OCI-LY7 (cell line): ENCODE measurements at places on chromosomes 11 and 22. TPM values are rescaled to one million over a fixed set of nuclear protein-coding genes. Genes with fewer than 3 reads are reported as not detected.

DNA sequence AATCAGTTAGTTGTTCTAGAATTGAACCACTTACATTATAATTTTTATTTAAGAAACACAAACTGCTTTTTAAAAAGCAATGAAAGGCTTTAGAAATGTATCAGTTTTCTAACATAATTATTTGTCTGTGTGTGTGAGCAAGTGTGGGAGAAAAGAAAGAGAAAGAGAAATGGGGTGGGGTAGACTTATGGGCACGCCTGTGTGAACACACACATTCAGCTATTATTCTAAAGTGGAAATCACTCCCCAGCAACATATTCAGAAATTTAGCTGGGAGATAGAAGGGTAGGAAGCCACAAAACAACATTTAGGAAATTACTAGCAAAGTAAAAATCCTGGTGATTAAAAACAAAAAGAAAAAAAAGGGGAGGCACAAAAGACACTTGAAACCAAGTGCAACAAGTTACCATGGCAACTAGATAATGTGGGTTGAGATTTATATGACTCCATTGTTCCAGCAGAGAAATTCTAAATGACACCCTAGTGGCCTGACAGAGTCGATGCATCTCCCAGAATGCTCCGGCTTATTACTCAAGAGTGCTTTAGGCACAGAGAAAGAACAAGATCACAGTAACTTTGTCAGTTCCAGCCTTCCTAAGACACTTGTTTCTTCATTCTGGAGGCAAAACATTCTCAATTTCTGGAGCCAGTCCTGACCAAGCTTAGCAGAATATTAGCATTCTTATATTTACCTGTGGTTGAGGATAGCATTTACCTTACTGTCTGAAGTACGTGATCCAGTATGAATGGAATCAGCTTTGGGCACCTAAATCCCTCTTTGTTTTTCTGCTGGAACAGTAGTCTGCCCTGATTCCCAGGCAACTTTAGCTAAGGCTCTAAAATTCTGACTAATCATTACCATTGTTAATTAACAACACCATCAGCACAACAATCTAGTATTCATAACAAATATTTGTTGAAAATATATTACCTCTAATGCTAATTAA, 444.4 kb downstream of the DLG2 start:
- DNase-seq, result peak; percentile 49

DNA sequence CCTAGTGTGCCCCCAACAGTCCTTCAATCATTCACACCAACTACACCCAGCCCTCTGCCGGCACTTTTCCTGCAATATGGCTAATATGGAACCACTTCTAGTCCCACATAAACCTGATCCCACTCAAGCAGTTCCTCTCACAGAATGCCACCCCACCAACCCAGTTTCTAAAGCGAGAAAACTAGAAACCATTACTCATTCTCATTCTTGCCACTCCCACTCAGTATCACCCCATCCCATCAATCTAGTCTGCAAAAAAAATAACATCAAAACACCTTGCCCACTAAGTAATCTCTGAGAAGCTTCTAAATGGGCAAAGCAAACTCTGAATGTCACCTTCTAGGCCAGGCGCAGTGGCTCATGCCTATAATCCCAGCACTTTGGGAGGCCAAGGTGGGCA, 17.9 kb downstream of the NAP1L4 start:
- DNase-seq, result no peak

- DNase-seq, result no peak
Observed at GRCh38 chr11:10763766-10764165, 12.7 kb downstream of the CTR9 start.

GRCh38 chr11:35727140-35727539, 64.6 kb downstream of the TRIM44 start:
- no peak for DNase-seq

GRCh38 chr11:64241241-64241490, 271 bp downstream of the FKBP2 start:
- no peak for DNase-seq

DNA sequence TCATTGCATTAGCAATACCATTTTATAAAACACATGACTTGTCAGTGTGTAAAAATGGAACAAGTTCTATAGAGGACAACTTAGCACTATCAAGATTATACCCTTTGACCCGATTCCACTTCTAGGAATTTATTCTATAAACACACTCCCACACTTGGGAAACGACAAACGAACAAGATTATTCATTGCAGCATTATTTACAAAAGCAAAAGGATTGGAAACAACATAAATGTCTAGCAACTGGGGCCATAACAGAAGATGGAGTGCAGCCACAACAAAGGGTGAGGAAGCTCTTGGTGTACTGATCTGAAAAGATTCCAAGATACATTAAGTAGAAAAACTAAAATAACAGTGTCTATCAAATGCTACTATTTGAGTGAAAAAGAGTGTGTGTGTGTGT, 2.3 kb upstream of the IRAG1 start:
- DNase-seq, result no peak

DNA sequence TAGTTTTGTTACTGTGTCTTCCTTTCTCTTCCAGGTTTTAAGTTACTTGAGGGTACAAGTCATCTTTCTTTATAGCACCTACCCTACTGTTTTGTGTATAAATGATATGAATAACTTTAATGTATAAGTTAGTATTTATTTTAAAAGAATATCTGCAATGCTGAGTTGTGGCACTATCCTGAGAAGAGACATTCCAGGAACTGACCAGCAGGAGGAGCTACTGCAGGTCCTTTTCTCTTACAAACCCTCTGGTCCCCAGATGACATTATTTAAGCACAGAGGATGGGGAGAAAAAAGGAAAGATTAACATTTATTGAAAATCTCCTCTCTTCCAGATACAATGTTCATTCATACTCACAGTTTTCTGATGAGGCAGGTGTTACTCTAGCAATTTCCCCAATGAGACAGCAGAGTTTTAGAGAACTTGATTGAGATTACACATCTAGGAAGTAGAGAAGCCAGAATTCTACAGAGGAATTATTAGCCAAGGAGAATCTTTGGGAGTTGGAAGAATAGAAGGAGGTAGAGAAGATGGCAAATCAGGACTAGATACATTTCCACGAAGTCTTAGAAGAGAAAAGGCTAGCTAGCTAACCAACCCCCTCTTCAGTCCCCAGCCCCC, 541.2 kb upstream of the API5 start:
- DNase-seq, result peak; percentile 28

DNA sequence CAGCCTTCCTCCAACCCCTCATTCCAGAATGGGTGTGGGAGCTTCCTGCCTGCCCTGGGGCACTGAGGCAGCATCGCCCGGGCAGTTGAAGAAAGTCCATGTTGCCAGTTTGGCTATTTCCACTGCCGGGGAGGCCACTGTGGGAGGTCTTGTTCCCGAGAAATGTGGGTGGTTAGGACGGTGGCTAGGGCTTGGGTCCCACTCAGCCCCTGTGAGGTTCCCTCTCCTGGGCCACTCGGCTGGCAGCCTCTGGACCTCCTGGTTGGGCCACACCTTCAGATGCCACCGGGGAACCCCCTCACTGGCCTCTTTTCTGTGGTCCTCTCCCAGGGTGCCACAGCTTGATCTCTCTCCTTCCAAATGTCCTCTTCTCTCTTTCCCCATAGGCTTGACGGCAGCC, 5.1 kb upstream of the PPP6R3 start:
- no peak for DNase-seq

DNA sequence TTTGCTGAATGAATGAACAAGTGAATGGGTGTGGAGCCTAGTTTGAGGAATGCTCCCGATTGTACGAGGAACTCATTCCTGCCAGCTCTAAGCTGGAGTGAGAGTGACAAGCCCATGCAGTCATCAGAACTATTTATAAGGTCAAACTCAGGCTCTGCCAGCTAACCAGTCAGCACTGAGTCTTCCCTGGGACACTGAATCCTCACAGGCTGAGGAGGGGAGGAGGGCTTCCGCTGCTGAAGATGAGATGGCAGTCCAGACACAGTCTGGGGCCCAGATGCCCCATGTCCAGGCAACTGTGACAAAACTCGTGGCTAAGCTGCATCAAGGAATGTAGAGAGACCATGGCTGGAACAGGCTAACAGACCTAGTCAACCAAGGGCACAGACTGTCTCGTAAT, 4.0 kb downstream of the LRP4 start:
- no peak for DNase-seq

GRCh38 chr11:94835594-94835927, 67.4 kb downstream of the AMOTL1 start:
- no peak for DNase-seq

DNA sequence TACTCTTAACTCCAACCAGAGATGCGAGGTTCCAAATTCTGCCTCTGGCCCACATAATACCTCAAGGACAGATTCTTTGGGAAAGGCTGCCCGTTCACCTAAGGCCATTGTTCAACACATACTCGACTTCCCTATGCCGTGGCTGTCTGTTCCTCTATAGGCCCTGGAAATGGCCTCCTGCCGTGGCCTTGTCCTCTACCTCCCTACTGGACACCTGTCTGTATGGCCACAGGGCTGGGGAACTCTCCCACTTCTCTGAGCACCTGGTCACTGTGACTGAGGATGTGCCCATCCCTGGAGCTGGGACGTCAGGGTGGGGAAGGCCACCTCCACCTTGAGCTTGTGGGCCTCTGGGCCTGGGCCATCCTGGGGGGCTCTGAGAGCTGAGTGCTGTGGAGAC, 340.5 kb upstream of the B3GAT1 start:
- DNase-seq, result no peak

- no peak for DNase-seq
Observed at GRCh38 chr22:48753381-48753730, 1074.3 kb downstream of the BRD1 start.

DNA sequence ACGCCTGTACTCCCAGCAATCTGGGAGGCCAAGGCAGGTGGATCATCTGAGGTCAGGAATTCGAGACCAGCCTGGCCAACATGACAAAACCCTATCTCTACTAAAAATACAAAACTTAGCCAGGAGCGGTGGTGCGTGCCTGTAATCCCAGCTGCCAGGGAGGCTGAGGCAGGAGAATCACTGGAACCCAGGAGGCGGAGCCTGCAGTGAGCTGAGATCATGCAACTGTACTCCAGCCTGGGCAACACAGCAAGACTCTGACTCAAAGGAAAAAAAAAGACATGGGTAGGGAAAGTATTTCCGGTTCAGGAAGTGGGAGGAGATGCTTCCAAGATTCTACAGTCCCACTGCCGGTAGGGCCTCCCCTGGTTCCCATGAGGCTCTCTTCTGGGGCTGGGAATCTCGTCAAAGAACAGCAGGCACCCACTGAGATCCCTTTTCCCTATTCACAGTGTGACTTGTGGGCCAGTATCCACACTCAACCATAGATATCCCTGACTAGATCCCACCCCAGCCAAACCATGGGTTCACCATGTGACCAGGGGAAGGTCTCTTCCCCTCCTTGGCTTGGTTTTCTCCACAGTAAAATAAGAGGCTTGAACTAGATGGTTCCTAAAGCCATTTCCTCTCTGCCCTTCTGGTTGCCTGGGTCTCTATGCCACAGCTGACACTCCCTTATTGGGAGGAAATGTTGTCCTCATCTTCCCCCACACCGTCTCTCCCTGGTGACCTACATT, 443.3 kb downstream of the BUD13 start:
- DNase-seq, result no peak

DNA sequence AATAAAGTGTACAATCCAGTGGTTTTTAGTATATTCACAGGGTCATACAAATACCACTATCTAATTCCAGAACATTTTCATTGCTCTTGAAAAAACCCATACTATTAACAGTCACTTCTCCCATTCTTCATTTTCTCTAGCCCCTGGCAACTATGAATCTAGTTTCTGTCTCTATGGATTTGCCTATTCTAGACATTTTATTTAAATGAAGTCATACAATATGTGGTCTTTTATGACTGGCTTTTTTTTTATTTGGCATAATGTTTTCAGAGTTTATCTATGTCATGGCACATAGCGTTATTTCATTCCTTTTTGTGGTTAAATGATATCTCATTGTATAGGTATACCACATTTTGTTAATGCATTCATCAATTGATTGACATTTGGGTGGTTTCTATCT, 59.4 kb downstream of the KDM2A start:
- no peak for DNase-seq

- DNase-seq, result no peak
Observed at GRCh38 chr11:117073539-117073938, 24.7 kb downstream of the SIK3 start.

GRCh38 chr22:36073476-36073875, 44.9 kb upstream of the RBFOX2 start:
- DNase-seq, result no peak

- no peak for DNase-seq
Observed at GRCh38 chr11:119483341-119483880, 60.4 kb upstream of the THY1 start.

DNA sequence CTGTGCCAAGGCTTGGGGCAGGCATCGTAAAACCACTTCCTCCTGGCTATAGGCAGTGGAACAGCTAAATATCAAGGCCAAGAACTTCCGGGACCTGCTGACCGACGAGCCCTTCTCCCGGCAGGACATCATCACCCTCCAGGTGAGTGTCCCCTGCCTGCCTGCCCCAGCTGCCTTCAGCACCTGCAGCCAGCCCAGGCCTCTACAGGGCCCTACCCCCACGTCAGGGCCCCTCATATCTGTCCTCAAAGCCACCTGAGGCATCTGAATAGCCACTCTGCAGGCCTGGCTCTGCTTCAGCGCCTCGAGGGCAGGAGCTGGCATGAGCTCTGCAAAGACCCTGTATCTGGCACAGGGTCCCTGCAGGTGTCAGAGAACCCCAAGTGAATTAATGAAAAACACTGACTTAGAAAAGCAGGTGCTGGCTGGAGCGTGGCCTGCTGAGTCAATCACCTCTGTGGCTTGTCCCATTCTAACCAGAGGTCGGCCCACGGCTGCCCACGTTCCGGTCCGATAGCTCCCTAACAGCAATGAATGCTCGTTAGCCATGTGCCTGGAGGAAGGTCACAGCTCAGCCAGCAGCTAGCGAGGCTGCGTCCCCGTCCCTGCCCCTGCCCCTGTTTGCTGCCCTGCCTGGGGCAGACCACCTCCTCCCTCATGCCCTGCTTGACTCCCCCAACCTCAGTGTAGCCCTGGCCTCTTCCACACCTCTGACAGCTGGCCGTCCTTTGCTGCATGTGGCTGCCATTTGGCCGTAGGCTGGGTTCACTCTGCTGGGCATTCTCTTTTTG, 16.8 kb downstream of the PPIL2 start:
- no peak for DNase-seq

- peak; percentile 36 for DNase-seq
Observed at GRCh38 chr11:46345131-46345597, 2.1 kb upstream of the DGKZ start.

DNA sequence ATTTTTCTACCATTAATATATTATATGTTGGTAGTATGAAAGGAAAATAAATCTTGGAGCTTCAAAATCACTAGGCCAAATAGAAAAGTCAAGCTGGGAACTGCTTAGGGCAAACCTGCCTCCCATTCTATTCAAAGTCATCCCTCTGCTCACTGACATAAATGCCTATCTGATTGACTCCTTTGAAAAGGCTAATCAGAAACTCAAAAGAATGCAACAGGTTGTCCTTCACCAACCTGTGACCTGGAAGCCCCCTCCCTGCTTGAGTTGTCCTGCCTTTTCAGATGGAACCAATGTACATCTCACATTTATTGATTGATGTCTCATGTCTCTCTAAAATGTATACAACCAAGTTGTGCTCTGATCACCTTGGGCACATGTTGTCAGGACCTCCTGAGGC, 3.2 kb upstream of the TRIM34 start:
- no peak for DNase-seq

PGA5 gene
- total RNA-seq, result not detected in 2 replicates

OR52E8 gene
- not detected in 2 replicates for total RNA-seq

OR51L1 gene
- not detected in 2 replicates for total RNA-seq

MFNG gene
- 215 and 235 TPM in 2 replicates for total RNA-seq

GGT5 gene
- not detected in 2 replicates for total RNA-seq

C11orf42 gene
- not detected in 2 replicates for total RNA-seq

ASCL2 gene
- total RNA-seq, result not detected in 2 replicates

NCR3LG1 gene
- 22.3 and 23.0 TPM in 2 replicates for total RNA-seq

TIMM8B gene
- total RNA-seq, result 41.3 and 58.2 TPM in 2 replicates

SAA1 gene
- total RNA-seq, result not detected in 2 replicates

TMEM45B gene
- not detected in 2 replicates for total RNA-seq

FSHB gene
- not detected in 2 replicates for total RNA-seq

PYGM gene
- total RNA-seq, result 2.2 and 2.4 TPM in 2 replicates

BDNF gene
- not detected in 2 replicates for total RNA-seq
